ENCODE measurements at places on chromosomes 6 and 20.

DNA sequence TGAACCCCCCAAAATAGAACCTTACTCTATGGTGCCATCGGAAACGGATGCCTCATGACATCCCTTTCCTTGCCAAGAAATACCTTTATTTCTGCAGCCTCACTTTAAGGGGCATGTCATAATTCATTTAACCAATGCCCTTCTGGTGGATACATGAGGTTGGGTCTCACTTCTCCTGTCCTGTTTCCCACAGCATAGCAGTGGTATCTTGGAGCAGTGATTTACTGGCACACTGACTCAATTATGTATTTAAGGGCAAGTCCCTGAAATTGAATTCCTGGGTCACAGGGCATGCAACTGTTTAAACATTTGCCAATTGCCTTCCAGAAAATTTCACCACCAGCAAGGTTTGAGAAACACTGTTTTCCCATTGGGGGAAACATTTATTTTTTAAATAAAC lies 639 bp upstream of the LBP start:
- DNase-seq, result no peak

GRCh38 chr6:142531727-142532126 lies 229.9 kb downstream of the ADGRG6 start:
- DNase-seq, result peak; percentile 6

GRCh38 chr20:51678026-51678697 lies 90.0 kb downstream of the ATP9A start:
- DNase-seq, result no peak

DNA sequence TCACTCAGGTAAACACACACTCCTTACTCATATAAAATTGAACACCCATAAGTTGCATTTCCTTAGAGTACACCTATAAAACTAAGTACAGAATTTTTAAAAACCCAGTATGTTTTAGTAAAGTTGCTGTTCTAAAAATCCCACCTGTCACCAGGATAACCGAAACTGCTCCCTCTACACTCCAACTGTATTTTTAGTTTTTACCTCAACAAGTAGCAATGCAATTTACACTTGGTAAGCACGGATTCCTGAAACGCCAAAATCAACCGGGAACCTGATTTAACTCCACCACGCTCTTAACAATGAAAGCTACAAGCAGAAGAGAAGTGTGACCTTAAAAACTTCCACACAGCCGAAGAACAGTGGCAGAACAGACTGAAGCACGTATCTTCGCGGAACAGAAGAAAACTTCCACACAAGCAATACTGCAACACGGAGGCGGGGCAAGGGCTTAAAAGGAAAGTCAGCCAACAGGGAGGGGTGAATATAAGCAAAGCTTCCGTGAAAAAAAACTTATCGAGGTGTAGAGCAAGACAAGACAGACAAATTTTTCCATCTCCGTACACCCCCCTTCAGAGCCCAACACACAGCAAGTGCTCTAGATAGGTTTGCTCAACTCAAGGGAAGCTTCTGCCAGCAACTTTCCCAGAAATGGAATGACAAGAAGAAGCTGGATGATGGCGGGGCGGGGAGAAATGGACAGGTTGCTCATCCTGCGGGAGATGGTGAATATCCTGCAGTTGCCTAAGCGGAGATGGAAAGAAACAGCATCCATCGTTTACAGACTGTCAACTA lies 1.4 kb downstream of the STAU1 start:
- DNase-seq, result peak; percentile 25

- no peak for DNase-seq
These were observed 6.9 kb downstream of the NOTCH4 start for GRCh38 chr6:32216998-32217397.

- no peak for DNase-seq
These were observed 132.8 kb downstream of the TAF4 start for GRCh38 chr20:61932711-61933480.

DNA sequence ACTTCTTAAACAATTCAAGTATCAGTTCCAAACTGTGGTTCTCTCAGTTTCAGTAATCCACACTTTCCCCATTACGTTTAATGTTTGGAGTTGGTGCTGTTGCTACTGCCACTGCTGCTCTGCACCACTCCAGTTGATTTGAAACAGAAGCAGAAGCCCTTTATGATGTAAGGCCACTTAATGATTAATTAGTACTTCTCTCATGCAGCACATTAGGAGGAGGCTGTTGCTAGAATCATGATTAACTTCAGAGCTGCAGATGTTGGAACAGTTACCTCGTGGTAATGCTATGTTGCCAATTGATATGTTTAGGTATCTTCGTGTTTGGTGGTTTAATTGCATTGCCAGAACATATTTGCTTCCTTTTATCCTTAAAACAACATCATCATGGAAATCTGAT lies 986.2 kb upstream of the CITED2 start:
- peak; percentile 45 for DNase-seq

DNA sequence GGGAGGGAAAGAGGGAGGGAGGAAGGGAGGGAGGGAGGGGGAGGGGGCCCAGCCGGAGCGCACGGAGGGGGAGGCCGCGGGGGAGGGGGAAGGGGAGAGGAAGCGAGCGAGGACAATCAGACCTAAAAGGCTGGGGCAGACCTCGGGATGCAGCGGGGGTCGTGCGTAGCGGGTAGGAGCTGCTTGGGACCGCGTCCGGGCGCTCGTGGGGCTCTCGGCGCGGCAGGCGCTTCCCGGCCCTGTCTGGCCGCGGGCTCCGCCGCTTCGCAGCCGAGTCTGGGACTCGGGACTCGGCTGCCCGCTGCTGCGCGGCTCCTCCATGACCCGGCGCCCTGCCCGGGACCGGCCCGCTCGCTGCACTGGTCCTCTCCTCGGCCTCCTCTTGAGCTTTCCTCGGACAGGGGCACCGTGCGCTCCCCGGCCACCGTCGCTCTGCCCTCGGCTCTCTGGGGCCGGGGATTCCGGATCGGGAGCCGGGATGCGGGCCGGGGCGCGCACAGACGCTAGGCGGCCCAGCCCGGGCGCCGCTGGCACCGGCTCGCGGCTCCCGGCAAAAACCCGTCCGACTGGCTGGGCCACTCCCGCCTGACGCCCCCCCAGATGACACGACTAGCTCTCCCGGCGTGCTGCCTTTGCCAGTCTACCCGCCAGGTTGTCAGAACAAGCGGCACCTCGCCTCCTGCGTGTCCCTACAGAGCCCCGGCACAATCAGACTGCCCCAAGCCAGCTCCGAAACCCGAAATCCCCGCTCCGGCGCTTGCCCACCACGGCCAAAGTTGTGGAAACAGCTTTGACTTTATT lies 2.2 kb downstream of the TFAP2A start:
- DNase-seq, result peak; percentile 10

- no peak for DNase-seq
These were observed 434.8 kb downstream of the ADGRB3 start for GRCh38 chr6:69069881-69070280.
